ENCODE measurements at places on chromosomes 13 and 19.

DNA sequence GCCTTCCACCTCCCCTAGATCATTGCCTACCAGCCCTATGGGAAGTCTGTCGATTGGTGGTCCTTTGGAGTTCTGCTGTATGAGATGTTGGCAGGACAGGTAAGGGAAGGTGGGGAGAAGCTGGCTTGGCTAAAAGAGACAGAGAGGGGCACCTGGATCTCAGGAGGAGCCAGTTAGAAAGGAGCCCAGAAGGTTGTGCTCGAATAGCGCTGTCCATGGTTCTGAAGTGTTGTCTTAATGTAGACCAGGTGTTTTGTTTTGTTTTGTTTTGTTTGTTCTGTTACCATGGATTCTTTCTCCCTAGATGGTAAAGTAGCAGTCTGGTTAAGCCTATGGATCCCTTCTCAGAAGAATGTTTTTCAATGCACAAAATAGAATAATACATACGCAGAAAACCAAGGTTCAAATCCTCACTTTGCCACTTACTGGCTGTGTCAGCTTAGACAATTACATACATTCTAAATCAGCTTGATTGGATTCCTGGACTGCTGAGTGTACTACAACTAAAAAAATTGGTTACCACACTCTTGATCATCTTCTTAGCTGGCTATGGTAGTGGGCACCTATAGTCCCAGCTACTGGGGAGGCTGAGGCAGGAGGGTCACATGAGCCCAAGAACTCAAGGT lies 5.9 kb upstream of the CACNG7 start:
- no peak for DNase-seq

DNA sequence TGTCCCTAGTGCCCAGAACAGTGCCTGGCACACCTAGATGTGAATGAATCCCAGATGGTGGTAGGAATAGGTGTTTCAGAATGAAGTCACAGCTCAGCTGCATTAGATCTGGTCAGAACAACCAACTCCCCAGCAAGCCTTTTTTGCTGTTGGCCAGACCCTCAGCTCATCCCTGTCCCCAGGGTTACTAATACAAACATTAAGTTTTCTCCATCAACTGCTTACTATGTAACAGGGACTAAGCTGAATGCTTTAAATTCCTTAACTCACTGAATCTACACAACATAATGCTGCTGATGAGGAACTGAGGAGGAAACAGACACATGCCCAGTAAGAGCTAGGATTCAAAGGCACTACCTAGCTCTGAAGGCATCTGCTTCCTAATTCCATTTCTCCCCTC lies 18.8 kb downstream of the SMG9 start:
- DNase-seq, result no peak

DNA sequence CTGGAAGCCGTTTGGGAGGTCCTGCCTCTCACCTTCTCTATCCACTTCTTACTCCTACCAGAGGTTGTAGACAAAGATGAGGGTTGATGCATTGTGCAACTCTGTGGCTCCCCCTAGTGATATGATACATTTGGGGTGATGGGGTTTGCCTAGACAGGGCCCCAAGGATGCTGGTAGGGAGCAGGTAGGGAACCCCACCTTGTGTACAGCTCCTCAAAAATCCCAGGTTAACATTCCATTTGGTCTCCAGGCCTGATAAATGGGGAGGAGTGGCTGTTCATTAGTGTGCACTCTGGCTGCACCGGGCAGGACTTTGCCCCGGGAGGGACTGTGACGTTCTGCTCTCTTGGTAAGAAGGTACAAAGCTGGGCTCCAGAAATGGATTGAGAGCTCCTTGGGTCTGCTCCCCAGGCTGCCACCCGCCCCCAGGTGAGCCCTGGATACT lies 19.2 kb downstream of the SIGLEC8 start:
- no peak for DNase-seq

GRCh38 chr13:25469169-25469525 lies 97.4 kb downstream of the ATP8A2 start:
- no peak for DNase-seq

DNA sequence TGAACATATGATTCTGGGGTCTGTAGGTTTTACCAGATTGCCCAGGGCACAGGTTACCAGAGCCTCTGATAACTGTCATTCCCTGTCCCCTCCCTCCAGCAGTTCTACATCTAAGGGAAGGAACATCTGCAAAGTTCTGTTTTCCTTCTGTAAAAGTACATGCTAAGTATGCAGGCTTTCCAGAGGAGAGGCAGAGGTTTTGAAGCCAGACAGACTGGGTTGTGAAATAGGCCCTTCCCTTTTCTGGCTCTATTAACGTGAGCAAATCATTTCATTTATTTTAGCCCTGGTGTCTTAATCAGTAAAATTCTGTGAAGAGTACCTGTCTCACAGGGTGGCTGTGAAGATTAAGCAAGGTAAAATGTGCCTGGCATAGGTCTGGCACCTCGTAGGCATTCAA lies 66.1 kb upstream of the C1QTNF9 start:
- DNase-seq, result no peak

DNA sequence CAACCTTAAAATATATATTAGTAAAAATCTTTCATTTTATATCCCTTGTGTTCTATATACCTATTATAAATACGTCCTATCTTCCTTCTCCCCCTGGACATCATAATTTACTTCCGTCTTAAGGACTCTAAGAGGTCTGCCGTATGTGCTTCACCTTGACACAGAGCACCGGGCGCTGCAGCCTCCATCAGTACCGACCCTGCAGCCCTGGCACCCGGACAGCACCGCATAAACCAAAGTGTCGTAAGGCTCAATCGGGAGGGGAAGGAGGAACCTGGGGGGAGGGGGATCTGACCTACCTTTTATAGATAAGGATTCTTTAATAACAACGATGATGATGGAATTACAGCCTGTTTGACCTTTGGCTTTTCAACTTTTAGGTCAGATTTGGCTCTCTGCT lies 44.0 kb downstream of the EFNB2 start:
- no peak for DNase-seq

GRCh38 chr13:97221046-97221445 lies 1.1 kb upstream of the MBNL2 start:
- DNase-seq, result no peak

- DNase-seq, result no peak
These were observed 418.9 kb downstream of the KLF12 start for GRCh38 chr13:73715114-73715910.

- DNase-seq, result no peak
These were observed 194.7 kb downstream of the RBM26 start for GRCh38 chr13:79211377-79211776.

GRCh38 chr19:45821103-45821521 lies 6.0 kb upstream of the RSPH6A start:
- no peak for DNase-seq

- DNase-seq, result no peak
These were observed 17.1 kb downstream of the ARL11 start for GRCh38 chr13:49645451-49645850.
